ENCODE measurements at places on chromosomes 6 and 20.

DNA sequence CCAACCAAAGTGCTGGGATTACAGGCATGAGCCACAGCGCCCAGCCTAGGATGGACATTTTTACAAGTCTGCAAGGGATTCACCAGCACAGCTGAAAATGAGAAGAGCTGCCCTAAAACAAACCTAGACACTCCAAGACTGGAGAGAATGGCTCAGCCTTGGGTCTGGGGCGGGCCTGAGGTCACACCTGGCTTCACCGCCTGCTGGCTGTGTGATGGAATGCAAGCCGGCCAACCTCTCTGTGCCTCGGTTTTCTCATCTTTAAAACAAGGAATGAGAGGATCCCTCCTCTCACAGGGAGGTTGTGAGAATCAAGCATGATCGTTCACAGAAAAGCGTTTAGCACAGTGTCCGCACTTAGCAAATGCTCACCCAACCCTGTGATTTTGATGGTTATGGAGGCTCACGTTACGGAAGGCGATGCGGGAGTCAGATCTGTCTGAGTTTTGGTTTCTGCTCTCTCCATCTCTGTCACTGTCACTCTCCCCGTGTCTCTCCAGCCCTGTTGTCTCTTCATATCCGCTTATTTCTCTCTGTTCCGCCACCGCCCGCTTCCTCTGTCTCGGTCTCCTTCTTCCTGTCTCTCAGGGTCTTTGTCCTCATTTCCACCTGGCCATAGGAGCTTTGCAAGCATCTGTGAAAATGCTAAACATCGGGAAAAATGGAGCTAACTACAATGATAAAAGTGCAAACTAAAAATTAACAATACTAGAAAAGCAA is 47.6 kb downstream of the CEBPB start:
- DNase-seq = no peak

DNA sequence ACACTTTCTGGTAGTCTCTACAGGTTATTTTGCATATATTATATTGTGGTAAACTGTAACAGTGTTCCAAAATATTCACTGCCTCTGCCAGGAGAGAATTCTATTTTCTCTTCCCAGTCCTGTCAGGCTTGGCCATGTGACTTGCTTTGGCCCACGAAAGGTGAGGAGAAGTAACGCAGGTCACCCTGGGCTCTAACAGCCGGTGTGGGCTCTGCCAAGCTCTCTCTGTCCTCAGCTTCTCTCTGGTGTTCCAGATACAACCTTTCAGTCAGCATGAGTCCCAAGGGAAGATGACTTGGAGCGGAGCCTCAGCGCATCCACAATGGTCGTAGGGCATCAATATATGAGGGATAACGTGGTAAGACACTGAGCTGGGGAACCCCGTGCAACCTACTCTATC is 113.0 kb upstream of the RREB1 start:
- DNase-seq = no peak

DNA sequence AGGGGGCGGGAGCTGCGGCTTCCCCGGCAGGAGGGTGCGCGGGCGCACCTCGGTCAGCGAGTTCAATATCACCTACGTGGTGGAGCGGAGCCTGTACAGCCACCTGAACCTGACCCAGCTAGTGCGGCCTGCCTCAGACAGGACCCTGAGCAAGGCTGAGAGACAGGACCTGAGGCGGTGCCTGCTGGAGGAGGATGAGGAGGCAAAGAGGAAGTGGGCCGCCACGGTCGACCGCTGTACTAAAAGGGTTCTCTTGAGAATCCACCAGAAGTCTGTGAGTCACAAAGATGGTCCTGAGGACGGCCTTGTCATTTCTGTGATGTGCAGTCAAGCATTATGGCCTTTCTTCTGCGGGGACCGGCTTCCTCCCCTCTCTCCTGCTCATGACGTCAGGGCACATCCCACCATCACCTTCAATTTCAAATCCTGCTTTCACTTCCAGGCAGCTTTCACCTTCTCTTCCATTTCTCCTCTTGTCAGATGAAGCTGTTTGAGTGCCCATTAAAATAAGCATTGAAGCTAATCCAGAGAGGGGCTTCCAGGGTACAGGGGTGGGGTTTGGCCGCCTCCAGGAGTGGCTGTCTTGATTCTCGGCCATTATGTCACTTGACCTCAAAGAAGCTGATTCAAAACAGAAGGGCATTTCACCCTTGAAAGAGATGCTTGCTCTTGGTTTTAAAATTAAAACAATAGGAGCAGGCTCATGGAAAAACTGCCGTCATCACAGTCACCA is 177.6 kb downstream of the SASH1 start:
- peak; percentile 40 for DNase-seq

DNA sequence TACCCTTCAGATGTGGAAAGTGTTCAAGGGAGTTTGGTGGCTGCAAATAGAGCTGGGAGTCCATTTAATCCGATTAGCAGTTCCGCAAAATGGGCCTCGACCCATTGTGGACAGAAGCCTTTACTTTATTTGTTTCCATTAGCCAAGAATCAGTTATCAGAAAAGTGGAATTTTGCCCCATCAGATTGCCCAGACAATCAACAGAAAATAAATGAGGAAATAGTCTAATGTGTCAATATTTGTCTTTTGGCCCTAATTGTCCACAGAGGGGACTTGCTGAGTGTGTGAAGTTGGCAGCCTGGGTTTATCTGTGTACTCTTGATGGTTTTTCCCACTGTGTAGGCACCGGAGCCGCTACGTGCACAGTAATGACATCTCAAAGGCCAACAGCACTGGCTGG is 134.3 kb downstream of the LINC00237 start:
- DNase-seq = no peak

- DNase-seq = no peak
Observed at GRCh38 chr20:6733965-6734364, 33.5 kb upstream of the BMP2 start.

- DNase-seq = no peak
Observed at GRCh38 chr6:161068321-161068741, 76.8 kb downstream of the MAP3K4 start.

GRCh38 chr6:109229536-109229935 is 134.2 kb downstream of the CEP57L1 start:
- DNase-seq = peak; percentile 55

GRCh38 chr6:58113960-58114359 is 796.5 kb downstream of the PRIM2 start:
- no peak for DNase-seq

- DNase-seq = no peak
Observed at GRCh38 chr6:37517411-37517812, 17.7 kb upstream of the CCDC167 start.

DNA sequence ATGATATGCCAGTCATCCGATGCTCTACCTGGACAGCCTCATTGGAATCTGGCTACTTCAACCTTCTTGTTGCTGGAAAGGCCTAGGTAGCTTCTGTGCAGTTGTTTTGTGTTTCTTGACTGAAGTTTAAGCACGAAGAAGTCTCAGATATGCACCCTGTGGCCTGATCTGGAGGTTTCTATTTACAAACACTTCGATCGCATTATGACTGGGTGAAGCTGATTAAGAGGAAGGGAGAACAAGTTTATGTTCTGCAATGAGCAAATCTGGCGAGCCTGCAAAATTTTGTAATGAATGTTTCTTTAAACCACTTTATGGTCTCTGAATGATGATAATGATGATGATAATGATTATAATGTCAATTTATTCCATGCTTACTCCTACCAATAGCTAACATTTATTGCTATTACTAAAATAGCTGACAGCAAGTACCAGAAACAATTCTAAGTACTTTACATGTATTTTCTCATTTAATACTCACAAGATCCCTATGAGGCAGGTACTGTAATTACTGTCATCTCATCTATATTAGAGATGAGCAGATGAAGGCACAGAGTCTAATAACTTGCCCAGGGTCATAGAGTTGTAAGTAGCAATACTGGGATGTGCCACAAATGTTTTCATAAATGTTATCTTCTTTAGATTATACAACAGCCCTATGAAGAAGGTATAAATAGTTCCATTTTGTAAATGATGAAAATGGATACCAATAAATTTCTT is 126.1 kb upstream of the UST start:
- DNase-seq = no peak

GRCh38 chr6:169367507-169367906 is 113.9 kb upstream of the THBS2 start:
- DNase-seq = no peak

DNA sequence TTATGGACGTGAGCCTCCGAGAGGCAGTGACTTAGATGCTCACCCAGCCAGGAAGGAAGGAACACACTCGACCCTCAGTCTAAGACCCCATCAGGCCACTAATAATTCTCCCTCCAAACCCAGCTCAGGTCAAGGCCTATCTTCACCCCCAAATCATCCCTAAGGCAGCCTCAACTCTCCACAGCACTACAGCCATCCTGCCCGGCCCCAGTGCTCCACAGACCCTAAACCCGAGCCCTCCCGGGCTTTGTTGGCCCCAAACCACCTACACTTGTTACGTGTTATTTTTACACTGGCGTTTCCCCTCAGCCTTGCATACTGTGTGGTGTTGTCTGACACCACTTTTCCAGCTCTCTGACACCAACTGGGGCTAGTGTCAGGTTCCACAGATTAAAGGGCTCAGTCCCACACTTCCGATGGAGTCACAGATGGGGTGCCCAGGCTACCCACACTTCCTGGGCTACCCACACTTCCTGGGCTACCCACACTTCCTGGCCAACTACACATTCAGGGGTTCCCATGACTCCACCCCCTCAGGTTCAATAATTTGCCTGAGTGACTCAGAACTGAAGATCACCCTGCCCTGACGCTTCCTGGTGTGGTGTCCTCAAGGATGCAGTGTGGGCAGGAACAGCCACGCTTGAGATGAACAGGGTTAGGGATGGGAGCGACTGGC is 25.3 kb downstream of the RBCK1 start:
- peak; percentile 31 for DNase-seq

DNA sequence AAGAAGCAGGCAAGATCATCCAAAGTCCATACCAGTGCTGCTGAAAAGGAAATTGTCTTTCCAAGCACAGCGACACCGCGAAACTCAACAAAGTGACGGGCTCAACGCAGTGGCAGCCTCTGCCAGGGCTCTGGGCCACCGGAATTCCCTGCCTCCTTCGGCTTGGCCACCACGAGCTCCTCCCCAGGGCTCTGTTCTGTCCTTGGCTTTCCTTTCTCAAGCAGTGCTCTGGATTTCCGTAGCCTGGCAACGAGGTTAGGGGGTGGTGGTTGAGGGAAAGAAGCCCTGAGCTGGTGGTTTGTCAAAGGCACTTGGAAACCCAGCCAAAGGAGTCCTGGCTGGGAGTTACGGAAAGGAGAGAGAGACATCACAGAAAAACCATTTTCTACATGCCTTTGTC is 31.2 kb downstream of the PRR18 start:
- DNase-seq = peak; percentile 2

DNA sequence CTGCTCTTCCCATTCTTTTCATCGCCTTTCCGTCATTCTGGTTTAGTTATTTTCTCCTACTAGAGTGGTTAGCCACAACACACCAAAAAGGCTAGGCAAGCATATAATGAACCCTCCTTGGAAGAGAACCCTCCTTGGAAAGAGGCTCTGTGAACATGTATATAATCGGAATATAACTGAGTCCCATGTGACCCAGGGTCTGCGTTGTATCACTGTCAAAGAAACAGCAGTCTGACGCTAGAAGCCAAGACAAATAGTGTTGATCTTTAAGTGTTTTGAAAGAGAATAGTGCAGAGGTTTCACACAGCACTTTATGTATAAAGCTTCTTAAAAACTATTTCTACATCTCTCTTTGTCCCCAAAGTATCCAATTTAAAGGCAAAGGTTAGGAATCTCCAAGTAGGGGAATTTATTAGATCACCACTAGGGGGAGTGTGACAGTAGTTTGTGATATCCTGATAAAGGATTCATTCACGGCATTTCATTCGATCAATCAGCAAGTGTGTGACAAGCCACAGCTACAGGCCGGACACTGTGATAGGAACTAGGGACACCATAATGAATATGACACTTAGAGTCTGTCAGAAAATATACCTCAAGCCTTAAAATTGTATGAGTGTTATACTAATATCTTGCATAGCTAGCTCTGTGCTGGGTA is 395.3 kb downstream of the CD109 start:
- DNase-seq = peak; percentile 64

GRCh38 chr6:127190552-127190951 is 72.1 kb downstream of the RSPO3 start:
- DNase-seq = peak; percentile 72

DNA sequence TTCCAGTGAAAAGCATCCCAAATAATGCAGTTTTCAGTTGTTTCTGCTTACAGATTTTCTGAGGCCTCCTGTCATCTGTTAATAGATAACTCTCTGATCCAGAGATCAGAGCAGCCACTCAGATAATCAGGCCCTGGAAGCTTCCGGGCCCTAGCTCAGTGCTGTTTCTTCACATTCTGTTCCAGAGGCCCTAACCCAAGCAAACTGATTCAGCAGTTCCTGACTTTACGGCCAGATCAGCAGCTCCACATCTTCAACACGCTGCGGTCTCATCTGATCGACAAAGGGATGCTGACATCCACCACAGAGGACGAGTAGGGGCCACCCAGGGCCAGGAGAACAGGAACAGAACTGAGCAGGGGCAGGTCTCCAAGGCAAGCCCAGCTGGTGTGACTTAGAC is 63.1 kb downstream of the CDS2 start:
- no peak for DNase-seq

DNA sequence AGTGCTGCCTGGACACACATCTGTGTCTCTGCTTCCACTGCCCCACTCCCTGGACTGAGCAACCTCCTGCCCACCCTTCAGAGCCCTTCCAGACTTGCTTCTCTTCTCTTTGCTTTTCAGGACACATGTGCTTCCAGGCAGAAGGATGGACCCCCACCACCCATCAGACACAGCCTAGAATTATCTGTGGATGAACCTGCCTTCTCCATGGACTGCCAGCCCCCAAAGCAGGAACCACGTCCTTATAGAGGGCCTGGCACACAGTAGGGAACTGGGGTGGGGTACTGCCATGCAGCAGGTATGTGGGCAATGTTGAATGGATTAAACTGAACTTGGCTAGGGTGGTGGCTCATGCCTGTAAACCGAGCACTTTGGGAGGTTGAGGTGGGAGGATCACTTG is 3.6 kb downstream of the KIAA1755 start:
- DNase-seq = no peak

- no peak for DNase-seq
Observed at GRCh38 chr6:34585108-34585507, 29.0 kb upstream of the SPDEF start.

DNA sequence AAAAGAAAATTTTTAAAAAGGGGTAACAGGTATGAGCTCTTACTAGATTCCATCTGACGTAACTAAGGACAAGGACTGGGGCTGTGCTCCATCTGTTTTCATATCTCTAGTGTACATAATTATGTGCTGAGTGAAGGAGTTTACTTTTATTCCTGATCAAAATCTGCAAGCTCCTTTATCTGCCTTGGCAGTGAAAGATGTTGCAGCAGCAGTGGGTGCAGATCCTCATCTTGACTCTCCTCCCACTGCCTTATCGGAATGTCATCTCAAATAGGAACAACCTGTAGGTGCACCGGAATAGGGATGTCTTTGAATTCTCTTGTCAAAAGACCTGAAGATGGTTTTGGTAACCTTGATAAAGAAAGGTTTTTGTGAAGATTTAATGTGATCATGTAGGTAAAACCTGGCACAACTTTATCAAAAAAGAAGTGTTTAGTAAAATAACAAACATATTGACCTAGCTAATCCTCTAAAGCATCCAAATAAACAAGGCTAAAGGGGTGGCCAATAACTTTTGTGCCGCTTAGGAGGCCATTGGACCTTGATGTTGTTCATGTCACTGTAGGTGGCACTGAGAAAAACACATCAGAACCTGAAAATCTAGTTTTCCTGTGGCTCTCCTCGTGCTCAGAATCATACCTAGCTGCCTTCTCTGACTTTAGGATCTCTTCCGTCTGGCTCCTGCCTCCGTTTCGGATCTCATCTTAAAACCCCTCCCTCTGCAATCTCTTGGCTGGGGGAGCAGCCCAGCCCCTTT is 19.0 kb upstream of the SLC16A10 start:
- DNase-seq = no peak
